B cell (primary cell): ENCODE measurements at places on chromosomes 1 and 21. TPM values are rescaled to one million over a fixed set of nuclear protein-coding genes. Genes with fewer than 3 reads are reported as not detected.

DNA sequence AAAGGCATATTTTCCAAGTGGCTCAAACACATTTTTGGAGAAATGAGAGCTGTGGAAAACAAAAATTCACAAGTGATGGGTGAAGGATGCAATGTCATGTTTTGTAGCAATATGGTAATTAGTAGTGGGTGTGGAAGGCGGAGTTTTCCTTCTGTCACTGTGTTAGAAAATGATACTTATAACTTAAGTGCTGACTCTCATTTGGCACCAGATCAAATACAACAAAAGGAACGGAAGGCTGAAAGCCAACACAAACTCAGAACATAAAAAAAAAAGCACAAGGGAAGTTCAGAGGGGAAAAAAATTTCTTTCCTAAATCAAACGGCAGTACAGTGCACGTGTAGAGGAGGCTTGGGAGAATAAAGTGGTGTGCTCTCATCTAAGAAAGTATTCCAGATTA, at the start of gene TNFSF18:
TSS of gene TNFSF18 (minus strand) at position 77 of the 400 bp plus-strand sequence. CDS start at position 32, 45 bp downstream.
- no peaks in the 10 kb centered on the region for H3K36me3 ChIP-seq
- no peak within 1 kb of the TSS for H3K4me3 ChIP-seq
- peaks cover 14% of the 10 kb centered on the region for H3K4me1 ChIP-seq
- H3K27ac ChIP-seq = no peak within 1 kb of the TSS
- no peaks in the 10 kb centered on the region for H3K27me3 ChIP-seq

DNA sequence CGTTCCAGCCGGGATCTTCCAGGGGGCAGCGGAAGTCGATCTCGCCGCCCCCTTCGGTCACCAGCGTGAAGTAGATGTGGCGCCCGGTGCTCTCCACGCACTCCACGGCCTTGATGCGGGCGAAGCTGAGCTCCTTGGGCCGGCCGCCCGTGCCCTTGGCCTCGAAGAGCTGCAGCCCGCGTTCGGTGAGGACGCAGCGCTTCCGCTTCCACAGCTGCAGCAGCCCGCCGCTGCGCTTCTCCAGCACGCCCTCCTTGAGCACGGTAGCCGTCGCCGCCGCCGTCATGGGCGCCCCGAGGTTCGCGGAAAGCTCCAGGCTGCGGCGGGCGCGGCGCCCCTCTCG, 516 bp downstream of the PHLDA3 start:
- no peak overlapping the region for H3K4me3 ChIP-seq
- no peaks in the 10 kb centered on the region for H3K36me3 ChIP-seq
- H3K27me3 ChIP-seq = no peaks in the 10 kb centered on the region
- H3K4me1 ChIP-seq = peaks cover 14% of the 10 kb centered on the region

- no peak overlapping the region for H3K27ac ChIP-seq
- DNase-seq = no peak
- no peaks in the 10 kb centered on the region for H3K4me1 ChIP-seq
- no peak overlapping the region for H3K4me3 ChIP-seq
- H3K36me3 ChIP-seq = no peaks in the 10 kb centered on the region
These were observed 69.3 kb upstream of the SYT6 start for GRCh38 chr1:114222920-114223319.

DNA sequence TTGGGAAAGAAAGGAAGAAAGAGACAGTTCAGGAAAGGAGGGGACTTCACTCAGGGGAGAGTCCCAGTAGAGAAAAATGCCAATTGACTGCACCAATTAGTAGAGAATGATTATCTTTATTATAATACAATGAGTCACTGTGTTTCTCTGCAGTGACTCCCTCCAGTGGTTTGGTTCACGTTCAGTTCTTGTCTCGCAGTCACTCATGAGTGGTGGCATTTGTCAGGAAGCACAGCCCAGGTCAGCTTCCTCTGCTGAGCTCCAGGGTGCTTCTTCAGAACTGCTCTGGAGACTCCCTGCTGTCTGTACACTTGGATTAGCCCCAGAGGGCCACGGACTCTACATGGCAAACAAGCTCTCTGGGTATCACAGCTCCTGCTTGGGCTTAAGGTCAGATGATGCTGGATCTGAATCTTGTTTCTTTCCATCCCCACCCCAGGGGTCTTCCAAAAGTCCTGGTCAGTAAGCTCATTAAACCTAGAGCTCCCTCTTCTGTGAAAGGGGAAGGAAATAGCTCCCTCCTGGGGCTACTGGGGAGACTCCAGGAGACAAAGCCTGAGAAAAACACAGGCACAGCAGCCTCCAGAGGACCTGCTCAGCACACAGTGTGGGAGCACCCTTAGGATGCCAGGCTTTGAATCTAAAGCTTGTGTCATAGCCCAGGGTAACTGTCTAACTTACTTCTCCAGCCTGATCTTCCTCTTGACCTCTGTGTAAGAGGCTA, 619.0 kb downstream of the AJAP1 start:
- H3K27me3 ChIP-seq = no peaks in the 10 kb centered on the region
- no peaks in the 10 kb centered on the region for H3K36me3 ChIP-seq
- H3K4me3 ChIP-seq = no peak overlapping the region
- no peak overlapping the region for H3K27ac ChIP-seq
- H3K4me1 ChIP-seq = no peaks in the 10 kb centered on the region

Gene SORT1
- 0.05 and 0.25 TPM in 2 replicates for total RNA-seq

Gene ASPM
- total RNA-seq = 0.19 and 0.27 TPM in 2 replicates

Gene AMPD1
- total RNA-seq = not detected in 2 replicates
